LHCN-M2 (cell line): ENCODE measurements at places on chromosomes 12 and 14. TPM values are rescaled to one million over a fixed set of nuclear protein-coding genes. Genes with fewer than 3 reads are reported as not detected.

GRCh38 chr14:23483236-23483854 lies 13.8 kb downstream of the NGDN start:
- DNase-seq: no peak

GRCh38 chr12:130639476-130640424 lies 76.3 kb downstream of the RIMBP2 start:
- no peak for DNase-seq

Gene GPD1
- total RNA-seq: 0.17 TPM in 1 of 2 replicates, not detected in the other

Gene NINJ2
- total RNA-seq: not detected in 2 replicates

Gene TAS2R42
- total RNA-seq: not detected in 2 replicates

Gene FAM90A1
- not detected in 2 replicates for total RNA-seq

Gene RASAL1
- not detected in 2 replicates for total RNA-seq
